Fibroblast of upper back skin (primary cell): ENCODE measurements at places on chromosomes 4 and X.

DNA sequence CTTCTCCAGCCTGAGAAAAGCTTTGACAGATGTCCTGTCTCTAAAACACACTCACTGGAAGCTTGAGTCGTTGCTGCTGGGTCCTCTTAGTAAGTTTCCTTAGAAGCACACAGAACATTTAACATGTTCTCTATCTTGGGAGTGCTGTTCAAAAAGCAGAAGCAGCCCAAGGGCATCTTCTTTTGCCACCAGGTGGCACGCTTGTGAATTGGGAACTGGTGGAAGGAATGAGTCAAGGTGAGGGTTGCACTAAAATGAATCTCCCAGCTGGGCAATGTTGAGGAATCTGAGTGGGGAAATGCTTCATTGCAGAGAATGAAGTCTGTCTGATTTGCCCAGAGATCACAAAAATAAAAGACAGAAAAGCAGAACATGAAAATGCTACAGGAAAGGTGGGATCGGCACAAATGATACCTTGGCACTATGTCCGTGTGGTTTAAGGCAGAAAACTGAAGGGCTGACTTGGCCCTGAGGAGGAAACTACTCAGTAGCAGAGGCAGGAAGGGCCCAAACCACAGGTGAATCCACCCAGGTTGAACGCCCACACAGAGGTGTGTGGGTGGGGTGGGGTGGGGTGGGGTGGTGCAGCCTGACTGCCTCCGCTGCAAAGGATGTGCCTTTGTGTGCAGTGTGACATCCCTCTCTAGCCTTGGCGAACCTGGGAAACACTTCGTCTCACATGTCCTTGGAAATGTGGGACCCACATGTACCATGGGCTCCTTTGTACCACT, 26.0 kb downstream of the KIT start:
- peak; percentile 31 for DNase-seq

GRCh38 chr4:71268166-71268565, 70.7 kb upstream of the SLC4A4 start:
- peak; percentile 58 for DNase-seq

DNA sequence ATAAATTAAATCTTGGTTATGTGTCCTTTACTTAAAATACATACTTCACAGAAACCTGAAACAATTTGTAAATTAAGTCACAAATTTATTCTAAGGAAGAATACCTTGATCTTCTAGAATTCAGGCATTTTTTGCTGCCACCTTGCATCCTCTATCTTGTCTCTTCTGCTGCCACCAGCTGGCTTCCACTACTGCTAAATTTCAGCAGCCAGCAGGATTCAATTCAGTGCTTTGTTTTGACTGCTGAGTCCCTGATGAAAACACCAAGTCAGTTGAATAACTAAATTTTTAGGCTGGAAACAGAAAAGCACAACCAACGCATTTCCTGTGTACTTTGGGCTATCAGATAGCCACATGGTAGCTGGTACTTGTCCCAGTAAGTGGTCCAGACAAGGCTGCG, 2.4 kb upstream of the MBTPS2 start:
- DNase-seq = no peak

DNA sequence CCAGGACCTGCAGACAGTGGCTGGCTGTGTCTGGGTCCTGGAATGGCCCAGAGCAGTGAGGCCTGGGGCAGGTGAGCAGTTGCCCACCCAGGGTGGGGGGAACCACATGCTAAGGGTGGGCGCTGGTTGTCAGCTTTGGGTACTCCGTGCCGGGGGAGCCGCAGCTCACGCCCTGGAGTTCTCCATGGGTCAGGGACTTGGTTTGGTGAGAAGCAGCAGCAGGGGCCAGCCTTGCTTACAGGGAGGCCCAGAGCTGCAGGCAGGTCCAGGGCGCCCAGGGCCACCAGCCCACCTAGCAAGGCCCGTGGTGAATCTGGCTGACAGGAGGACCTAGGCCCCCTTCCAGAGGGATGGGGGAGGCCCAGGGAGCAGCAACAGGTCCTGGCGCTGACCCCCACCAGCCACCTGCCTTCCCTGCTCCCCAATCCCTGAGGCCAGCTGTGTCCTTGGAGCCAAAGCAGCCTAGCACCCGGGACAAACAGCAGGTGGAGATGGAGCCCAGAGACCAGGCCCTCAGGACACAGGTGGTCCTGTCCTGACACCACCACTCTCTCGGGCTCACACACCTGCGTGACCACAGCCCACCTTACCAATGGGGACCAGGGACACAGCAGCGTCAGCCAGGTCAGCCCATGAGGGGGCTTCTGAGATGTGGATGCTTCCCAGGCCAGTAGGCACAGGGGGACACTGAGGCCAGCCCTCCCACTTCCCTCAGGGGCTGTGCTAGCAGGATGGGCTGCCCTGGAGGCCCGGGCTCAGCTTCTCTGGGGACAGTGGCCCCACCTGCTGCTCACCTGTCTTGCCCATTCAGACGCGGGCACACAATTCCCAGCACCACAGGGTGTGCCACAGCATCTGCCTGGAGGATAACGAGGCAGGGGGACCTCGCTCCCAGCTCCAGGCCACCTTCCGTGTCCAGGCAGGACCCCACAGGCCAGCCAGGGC, 3.5 kb downstream of the MXD4 start:
- no peak for DNase-seq

DNA sequence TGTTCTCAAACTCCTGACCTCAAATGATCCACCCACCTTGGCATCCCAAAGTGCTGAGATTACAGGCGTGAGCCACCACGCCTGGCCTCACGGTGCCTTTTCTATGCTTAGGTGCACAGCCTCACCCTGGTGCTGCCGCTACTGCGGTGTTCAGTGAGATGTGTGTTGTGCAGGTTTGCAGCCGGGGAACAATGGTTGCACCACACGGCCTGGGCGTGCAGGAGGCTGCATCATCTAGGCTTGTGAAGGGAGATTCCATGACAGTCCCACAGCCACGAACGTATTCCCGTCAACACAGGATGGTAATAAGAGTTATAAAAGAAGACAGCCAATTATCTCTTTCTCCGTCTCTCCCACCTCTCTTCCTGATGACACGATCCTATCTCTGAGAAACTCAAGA, 22.0 kb downstream of the CPLX1 start:
- DNase-seq = no peak

DNA sequence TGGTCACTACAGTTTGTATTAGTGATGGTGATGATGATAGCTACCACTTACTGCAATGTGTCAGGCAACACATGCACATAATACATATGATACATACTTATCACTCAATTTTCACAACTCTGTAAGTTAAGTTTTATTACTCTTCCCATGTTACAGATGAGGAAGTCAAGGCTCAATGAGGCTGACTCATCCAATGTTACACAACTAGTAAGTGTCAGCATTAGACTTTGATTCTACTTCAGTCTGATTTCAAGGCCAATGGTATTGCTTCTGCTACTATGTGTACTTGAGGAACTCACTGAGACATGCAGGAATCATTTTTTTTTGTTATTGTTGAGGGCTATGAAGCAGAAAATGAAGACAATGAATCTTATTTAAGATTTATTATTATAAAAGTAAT, 96.4 kb upstream of the TRPC5OS start:
- no peak for DNase-seq

DNA sequence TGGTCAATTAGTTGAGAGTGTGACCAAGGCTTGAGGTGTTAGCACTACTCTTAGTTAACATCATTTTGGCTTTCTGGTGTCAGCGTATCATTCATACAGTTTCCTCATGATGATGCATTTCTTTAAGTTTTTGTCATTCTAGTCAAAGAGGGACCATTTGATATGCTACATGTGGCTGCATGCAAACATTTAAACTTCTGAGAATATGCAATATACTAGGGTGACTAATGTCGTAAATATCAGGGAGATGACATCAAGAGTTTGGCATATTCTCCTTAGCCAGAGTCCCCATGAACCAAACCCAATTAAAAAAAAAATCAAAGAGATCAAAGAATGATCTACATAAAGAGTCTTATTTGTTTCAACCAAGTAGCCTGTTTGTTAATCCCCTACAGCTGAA, 537.4 kb upstream of the PCDH7 start:
- DNase-seq = no peak

DNA sequence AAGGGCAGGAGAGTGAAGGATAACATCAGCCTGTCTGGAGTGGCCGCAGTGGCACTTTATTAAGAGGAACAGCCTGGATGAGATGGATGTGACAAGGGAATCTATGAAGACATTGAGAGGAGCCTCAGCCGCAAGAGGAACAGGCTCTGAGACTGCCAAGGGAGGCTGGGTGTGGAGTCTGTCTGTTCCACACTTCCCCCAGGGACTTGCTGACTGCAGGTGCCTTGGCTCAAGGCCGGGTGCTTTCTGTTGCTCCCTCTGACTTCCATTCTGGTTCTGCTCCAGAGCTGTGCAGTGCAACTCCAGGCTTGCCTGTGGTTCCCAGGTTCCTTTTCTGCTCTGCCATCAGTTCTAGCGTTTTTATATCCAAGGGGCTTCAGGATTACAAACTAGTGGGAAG, 54.6 kb downstream of the FRMPD3 start:
- DNase-seq = no peak

- DNase-seq = no peak
Measured at GRCh38 chr4:30722359-30723200, 2.4 kb downstream of the PCDH7 start.

GRCh38 chrX:29237972-29238371, 650.7 kb downstream of the IL1RAPL1 start:
- no peak for DNase-seq

DNA sequence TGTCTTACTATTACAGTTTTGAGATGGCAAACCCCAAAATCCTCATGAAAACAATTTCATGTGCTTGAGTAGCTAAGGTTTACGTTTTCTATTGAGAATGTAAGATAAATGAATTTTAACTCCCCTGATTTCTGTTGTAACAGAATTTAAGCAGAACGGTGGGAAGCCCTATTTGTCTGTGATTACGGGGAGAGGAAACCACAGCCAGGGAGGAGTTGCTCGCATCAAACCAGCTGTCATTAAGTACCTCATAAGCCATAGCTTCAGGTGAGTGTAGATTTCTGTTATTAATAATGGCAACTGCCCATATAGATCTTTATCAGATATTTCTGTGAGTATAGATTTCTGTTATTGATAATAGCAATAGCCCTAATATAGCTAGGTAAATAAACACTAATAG, 44.2 kb upstream of the RHOH start:
- no peak for DNase-seq

DNA sequence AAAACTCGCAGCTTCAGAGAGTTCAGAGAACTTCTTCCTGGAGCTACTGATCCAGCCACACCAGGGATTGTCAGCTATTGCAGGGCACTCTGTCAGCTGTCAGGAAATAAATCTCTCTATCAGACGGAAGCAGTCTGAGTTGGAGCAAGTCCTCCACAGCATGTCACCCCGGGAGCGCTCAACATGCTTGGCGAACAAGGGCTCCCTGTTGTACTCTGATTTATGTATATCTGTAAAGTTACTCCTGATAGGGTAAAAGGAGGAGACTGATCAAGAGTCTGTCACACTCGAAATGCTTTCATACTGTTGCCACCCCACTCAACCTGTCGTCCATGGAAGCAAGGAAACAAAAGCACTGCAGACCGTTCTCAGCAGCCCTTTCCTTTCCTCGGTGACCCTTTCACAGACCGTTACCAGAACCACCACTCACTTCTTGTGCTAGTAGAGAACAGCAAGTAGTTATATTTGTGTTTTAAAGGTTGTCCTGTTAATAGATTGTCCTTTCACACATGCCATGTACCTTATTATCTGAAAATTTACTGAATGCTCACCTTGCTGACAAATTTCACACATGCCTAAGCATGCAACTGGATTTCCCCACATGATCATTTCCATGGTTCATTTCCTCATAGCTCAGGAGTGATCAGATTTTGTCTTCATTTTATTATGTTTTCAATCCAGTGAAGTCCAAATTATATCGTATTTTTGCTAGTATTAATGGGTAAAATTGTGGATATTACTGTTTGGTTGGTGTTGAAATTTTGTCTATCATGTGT, 2108.9 kb upstream of the TENM3 start:
- peak; percentile 9 for DNase-seq

DNA sequence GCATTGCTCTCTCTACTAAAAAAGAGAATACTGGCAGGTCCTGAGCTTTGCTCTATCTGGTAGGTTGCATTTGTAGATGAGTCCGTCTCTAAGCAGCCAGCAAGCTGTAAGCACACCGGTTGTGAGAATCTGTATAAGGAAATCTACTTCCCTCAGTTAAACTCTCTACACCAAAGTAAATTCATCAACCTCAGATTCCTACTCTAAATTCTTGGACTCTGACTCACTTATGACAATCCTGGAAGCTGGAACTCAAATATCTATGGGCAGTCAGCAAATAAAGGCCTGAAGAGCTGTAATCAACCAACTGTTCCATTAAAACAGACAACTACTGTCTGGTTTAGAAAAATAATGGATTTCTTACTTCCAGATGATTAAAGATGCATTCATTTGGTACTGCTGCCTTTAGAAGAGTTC, 37.9 kb downstream of the FAT1 start:
- DNase-seq = peak; percentile 96
